ENCODE measurements at places on chromosomes 6 and 20.

GRCh38 chr6:158036261-158036660 is 54.6 kb downstream of the SYNJ2 start:
- DNase-seq, result no peak

- DNase-seq, result no peak
These were observed 37.3 kb upstream of the MAP7 start for GRCh38 chr6:136587527-136587926.

DNA sequence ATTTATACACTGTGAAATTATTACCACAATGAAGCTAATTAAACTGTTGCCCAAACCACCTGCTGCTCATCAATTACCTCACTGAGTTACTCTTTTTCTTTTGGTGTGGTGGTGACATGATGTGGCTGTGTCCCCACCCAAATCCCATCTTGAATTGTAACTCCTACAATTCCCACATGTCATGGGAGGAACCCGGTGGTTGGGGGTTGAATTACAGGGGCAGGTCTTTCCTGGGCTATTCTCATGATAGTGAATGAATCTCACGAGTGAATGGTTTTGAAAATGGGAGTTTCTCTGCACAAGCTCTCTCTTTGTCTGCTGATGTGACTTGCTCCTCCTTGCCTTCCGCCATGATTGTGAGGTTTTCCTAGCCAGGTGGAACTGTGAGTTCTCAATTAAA is 145.0 kb downstream of the LRRC1 start:
- no peak for DNase-seq

DNA sequence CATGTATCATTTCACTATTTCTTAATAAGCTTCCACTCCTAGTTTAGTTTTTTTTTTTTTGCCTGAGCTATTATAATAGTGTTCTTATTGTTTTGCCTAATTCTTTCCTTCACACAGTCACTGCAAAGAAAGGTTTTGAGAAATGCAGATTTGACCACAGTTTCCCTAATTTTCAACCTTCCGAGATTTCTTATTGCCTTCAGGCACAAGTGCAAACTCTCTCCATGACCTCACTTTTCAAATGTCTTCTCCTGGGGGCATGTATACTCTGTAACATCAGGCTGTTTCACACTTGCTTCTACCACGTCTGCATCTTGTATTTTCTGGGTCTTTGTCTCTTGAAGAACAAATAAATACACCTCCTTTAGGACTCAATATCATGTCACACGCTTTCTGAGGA is 339.0 kb upstream of the CITED2 start:
- DNase-seq, result no peak

DNA sequence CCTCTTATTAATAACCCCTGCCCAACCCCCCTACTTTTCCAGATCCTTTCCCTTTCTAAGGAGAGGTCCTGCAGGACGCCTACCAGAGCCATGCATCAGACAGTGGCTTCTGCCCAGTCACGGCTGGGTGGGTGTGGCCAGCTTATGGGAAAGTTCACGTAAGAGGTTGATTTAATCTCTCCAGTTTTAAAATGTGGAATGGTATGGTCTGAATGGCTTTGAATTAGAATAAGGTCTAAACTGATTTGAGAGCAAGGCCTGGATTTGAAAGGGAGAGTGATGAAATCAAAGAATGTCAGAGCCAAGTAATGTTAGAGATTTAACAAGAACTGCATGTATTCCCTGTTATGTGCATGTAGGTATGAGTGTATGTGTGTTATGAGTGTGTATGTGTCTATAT is 275.7 kb downstream of the PAX1 start:
- DNase-seq, result no peak

All from activated effector memory CD4-positive, alpha-beta T cell treated with Interleukin-2 at 50 U/mL for 16 hours (primary cell).